Adipocyte (in vitro differentiated cells): ENCODE measurements at places on chromosomes 2 and 18.

DNA sequence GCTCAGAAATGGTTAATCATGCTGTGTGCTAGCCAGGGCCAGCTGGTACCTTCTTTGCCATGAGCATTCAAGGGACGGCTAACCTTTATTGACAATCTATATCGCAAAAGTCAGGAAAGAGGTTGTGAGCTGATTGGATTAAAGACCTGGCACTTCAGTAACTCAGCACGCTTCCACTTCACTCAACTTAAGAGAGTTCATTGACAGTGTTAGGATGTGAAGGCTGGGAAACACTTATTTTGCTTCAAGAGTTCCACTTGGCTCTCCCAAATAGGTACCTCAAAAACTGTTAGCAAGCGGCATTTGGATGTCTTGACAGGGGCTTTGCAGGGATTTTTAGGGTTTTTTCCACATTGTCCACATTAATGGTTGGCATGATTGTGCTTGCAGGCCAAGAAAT is 25.1 kb upstream of the TXNDC2 start:
- no peak for DNase-seq

DNA sequence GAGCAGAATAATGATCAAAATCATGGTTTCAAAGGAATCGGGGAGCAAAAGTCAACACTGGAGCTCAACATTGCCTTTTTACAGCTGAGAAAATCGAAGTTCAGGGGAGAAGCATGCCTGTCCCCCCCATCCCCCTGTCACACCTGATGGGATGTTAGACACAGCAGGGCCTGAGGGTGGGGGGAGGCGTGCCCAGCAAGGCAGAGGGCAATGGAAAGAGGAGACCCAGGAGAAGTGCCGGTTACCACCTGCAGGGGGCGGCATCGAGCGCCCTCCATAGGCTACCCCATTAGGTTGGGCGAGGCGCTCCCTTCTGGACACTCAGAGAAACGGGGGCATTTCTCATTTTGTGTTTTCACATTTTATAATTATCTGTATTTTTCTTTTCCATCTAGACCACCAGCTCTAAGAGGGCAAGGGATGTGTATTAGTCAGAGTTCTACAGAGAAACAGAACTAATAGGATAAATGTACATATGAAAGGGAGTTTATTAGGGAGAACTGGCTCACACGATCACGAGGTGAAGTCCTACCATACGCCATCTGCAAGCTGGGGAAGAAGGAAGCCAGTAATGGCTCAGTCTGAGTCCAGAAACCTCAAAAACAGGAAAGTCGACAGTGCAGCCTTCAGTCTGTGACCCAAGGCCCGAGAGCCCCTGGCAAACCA is 271.3 kb downstream of the LRATD1 start:
- DNase-seq: no peak

GRCh38 chr2:71671203-71671854 is 218.0 kb downstream of the DYSF start:
- no peak for DNase-seq

DNA sequence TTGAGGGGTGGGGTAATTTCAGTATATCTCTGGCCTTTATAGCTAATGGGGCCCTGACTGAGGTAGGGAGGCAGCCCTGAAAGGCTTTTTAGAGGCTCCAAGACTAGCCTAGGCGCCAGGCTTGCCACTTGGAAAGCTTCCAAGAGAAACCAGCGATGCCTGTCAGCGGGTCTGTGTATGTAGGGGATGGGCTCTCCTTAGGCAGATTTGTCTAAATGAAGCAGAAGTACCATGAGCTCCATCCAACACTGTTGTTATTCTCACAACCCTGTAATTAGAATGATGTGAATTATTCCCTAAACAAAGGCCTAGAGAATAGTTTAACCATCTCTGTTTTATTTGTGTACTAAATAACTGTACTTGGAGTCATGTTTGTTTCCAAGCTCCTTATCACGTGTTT is 138.1 kb downstream of the B3GNT2 start:
- no peak for DNase-seq
